ENCODE measurements at places on chromosomes 3 and 15.

DNA sequence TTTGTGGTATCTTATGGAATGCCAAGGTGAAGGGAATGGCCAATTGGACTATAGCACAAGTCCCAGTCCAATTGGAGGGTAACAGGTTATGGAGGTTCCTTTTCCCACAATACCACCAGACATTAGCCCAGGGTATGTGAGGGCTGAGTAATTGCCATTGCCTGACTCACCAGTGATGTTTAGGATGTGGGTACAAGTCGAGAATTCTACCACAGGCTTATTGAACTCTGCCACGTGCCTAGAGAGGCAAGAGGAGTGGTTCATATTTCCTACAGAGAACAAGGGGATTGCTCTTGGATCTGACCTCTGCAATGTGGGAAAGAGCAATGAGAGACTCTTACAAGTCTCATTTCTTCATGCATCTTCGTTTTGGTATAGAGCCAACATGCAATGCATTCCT lies 85.0 kb upstream of the XCR1 start:
- DNase-seq: no peak

- no peak for DNase-seq
Measured at GRCh38 chr3:13025778-13026518, 47.3 kb downstream of the IQSEC1 start.

DNA sequence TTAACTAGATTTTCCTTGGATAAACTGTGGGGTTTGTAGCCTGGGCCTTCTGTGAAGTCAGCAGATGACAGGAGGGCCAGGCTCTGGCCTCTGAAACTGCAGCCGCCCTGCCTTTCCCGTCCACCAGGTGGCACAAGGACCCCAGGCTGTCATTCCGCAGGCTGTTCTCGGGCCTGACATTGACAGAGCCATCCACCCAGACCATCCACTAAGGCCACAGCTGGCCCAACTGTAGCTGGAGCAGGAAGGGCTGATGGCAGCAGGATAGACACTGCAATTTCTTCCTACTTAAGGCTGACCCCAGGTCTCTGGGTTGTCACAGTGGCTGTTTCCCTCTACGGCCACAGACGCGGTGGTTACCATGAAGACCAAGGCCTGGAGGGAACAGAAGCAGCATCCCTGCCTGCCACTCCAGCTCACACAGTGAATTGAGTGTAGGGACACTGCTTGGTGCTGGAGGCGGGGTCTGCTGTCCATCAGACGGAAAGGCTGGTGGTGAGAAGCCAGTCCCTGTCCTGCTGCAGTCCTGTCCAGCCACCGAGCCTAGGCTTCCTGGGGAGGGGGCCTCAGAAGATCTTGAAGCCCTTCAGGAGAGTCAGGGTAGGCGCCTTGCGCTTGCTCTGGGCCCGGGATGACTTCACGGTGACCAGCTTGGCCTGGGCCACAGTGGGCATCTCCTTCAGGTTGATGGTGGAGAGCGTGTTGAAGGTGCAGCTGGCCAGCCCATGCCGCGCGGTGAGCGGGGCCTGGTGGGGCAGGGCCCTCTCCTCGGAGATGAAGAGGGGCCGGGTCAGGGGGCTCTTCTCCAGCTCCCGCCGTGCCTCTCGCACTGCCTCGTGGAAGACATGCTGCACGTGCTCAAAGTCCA lies 9.4 kb downstream of the SLC51B start:
- peak; percentile 6 for DNase-seq

- DNase-seq: no peak
Measured at GRCh38 chr15:73869216-73869995, 4.0 kb upstream of the TBC1D21 start.

GRCh38 chr15:96583671-96584070 lies 253.2 kb downstream of the NR2F2 start:
- DNase-seq: no peak

DNA sequence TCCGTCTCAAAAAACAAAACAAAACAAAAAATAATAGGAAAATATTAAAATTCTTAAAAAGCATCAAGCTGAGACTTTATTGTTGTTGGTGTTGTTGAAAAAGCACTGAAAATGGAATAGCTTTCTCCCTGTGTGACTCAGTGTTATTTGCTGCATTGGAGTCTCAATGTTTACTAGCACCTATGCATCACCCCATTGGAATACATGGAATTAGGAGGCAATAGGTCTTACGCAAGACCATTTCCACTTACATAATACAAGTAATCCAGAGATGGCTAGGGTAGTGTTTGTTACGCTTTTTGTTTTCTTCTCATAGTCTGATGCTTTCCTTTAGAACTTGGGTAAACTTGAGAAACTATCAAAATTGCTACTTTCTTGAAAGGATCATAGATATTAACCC lies 15.2 kb downstream of the GXYLT2 start:
- DNase-seq: no peak

DNA sequence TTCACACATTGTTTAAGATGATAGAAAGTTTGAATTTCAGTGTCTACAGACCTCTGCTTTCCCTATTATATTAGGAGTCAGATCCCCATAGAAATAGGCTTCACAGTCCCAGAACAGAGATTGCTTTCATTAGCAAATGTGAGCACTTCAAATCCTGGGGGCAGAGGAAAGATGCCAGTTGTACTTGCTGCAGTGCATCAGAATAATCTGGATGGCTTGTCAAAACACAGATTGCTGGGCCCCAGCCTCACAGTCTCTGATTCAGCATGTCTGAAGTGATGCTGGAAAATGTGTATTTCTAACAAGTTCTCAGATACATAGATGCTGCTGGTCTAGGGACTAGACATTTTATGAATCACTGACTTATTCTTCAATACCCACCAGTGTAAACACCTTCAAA lies 375.2 kb downstream of the FGF12 start:
- no peak for DNase-seq

DNA sequence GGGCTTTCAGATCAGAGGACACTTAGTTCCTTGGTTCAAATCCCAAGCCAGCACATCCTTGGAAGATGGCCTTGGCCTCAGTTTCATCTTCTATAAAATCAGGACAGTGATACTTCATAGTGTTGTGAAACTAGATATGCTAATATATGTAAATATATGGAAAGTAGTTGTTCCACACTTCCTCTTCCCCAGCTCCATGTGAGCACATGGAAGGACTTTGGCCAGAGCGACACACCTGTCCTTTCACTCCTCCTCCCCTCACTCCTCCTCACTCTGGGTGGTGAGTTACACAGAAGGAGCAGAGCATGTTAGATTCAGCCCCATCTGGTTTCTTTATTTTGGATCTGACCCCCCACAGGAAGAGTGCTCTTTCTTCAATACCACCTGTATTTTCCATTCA lies 65.2 kb downstream of the MTHFS start:
- no peak for DNase-seq

DNA sequence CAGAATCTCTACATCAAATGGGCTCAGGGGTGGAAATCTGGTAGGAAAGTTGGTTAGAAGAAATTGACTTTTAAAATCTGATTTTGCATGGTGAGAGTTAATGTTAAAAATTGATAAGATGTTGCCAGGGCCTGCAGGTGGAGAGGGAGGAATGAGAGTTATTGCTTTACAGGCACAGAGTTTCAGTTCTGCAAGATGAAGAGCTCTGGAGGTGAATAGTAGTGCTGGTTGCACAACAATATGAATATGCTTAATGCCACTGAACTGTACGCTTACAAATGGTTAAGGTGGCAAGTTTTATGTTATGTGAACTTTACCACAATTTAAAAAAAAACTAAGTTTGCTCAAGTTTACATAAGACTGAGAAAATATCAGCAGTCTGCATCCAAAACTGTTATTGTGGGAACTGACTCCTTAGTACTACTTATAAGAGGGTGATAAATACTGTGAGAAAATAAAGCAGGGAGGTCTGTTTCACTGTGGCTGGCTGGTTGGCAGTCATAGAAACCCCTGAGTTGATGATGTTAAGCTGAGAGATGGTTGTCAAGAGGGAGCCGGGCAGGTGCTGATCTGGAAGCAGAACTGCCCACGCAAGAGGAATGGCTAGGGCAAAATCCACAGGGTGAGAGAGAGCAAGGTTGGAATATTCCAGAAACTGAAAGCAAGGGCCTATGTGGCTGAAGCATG lies 144.9 kb downstream of the EDEM1 start:
- no peak for DNase-seq

GRCh38 chr3:127073941-127074820 lies 91.3 kb downstream of the PLXNA1 start:
- no peak for DNase-seq

- no peak for DNase-seq
Measured at GRCh38 chr15:95937128-95937528, 393.4 kb upstream of the NR2F2 start.
